HepG2 (cell line): ENCODE measurements at places on chromosomes 2 and 18. TPM values are rescaled to one million over a fixed set of nuclear protein-coding genes. Genes with fewer than 3 reads are reported as not detected.

DNA sequence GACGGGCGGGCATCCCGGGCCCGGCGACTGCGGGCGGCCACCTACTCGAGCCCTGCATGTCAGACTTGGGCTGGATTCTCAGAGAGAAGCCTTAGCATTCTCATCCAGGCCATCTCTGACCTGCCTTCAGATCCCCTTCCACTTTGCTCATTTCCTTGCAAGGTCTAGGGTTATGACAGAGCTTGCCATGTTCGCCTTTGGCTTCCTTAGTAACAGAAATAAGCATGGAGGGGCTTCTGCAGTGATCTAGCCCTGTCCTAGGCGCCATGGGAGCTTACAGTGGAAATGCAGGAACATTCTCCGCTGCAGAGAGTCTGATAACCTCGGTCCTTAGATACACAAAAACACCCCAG is 632 bp upstream of the ACVR1 start:
- H3K4me3 ChIP-seq: peak overlapping the region; percentile 61
- peaks cover 41% of the 10 kb centered on the region for H3K4me1 ChIP-seq
- DNase-seq: no peak
- no peak overlapping the region for H3K27ac ChIP-seq

The CFC1B gene
- not detected in 2 replicates for polyA plus RNA-seq

The RIT2 gene
- not detected in 2 replicates for polyA plus RNA-seq

DNA sequence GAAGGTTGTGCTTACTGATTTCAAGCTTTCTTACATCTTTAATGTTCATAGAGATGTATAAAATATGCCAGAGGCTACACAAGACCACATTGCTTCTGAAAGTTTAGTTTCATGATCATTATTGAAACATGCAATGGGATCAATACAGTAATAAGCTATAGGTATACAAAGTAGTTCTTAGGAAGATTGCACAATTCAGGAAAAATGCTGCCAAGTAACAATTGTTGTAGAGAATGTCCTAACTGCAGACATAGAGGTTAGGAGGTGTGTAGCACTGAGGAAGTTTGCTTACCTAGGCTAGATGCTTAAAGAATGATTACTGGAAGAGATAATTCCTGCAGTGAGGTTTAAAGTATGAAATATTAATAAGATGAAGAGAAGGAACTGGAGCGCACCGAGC is 259.5 kb upstream of the CYRIA start:
- no peak for DNase-seq
- H3K36me3 ChIP-seq: no peaks in the 10 kb centered on the region
- no peak overlapping the region for H3K4me3 ChIP-seq
- no peaks in the 10 kb centered on the region for H3K27me3 ChIP-seq
- H3K27ac ChIP-seq: no peak overlapping the region

- peaks cover 1% of the 10 kb centered on the region; the same call in 1 of the 2 replicates for H3K36me3 ChIP-seq
- H3K4me1 ChIP-seq: peaks cover 71% of the 10 kb centered on the region
- H3K27ac ChIP-seq: peak overlapping the region; percentile 90
- H3K27me3 ChIP-seq: no peaks in the 10 kb centered on the region
Observed at GRCh38 chr2:10449486-10449831, 1.3 kb upstream of the ODC1 start.

- H3K27ac ChIP-seq: no peak overlapping the region
- peaks cover 54% of the 10 kb centered on the region for H3K4me1 ChIP-seq
- peak overlapping the region; percentile 38; the same call in 1 of the 2 replicates for H3K4me3 ChIP-seq
- no peaks in the 10 kb centered on the region for H3K36me3 ChIP-seq
- no peak for DNase-seq
- H3K27me3 ChIP-seq: peaks cover 5% of the 10 kb centered on the region; the same call in 1 of the 2 replicates
Observed at GRCh38 chr2:10759151-10759714, 37.8 kb downstream of the ATP6V1C2 start.
